T-helper 17 cell (primary cell): ENCODE measurements at places on chromosomes 12 and 14.

- no peaks in the 10 kb centered on the region for H3K36me3 ChIP-seq
- peaks cover 20% of the 10 kb centered on the region for H3K4me1 ChIP-seq
- DNase-seq = no peak
- peak overlapping the region; percentile 53 for H3K27ac ChIP-seq
- H3K4me3 ChIP-seq = no peak overlapping the region
Measured at GRCh38 chr12:53258541-53259539, 9.3 kb upstream of the ESPL1 start.

- DNase-seq = no peak
- H3K27ac ChIP-seq = no peak overlapping the region
- peaks cover 3% of the 10 kb centered on the region for H3K36me3 ChIP-seq
Measured at GRCh38 chr14:50619569-50620141, 48.5 kb downstream of the SAV1 start.

DNA sequence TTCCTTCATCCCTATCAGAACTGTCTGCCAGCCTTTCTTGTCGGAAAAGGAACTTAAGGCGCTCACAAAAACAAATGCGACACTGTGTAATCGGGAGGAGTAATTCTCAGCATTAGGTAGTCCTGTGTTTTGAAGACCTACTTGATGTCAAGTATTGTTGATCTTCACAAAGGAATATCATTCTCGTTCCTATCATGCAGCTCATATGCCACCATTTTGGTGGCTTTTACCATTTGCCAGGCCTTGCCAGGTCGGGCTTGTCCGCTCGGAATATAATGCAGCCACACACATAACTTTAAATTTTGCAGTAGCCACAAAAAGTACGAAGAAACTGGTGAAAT lies 903 bp upstream of the PPP4R3A start:
- peak overlapping the region; percentile 100 for H3K27ac ChIP-seq
- DNase-seq = no peak
- peaks cover 3% of the 10 kb centered on the region for H3K36me3 ChIP-seq
- peak overlapping the region; percentile 100 for H3K4me3 ChIP-seq

GRCh38 chr14:81302638-81303037 lies 81.9 kb upstream of the GTF2A1 start:
- H3K4me1 ChIP-seq = peaks cover 2% of the 10 kb centered on the region
- no peaks in the 10 kb centered on the region for H3K36me3 ChIP-seq
- H3K27me3 ChIP-seq = no peaks in the 10 kb centered on the region
- no peak for DNase-seq
- H3K4me3 ChIP-seq = no peak overlapping the region

DNA sequence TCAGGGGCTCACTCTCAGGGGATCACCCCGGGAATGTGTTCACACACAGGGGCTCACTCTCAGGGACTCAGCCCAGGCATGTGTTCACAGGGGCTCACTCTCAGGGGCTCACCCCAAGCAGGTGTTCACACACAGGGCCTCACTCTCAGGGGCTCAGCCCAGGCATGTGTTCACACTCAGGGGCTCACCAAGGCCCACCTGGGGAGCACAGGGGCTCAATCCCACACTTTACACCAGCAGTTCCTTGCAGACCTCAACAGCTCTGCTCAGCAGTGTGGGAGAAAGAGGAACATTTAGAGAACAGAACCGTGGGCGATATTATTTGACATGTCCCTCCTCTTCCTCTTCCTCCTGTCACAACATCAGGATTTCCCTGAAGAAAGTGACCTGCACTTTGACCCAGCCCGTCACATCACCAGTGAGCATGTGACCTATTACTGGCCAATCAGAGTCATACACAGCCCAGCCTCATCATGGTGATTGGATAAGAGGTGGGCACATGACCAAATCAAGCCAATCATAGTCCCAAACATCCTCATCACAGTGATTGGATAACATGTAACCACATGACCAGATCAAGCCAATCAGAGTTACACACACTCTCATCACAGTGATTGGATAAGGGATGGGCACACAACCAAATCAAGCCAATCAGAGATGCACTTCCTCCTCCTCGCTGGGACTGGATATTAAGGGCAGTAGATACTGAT lies 359.4 kb upstream of the SFSWAP start:
- H3K36me3 ChIP-seq = peaks cover 8% of the 10 kb centered on the region
- no peak overlapping the region for H3K4me3 ChIP-seq
- DNase-seq = no peak
- H3K27me3 ChIP-seq = peaks cover 48% of the 10 kb centered on the region

- H3K27ac ChIP-seq = no peak overlapping the region
- no peak overlapping the region for H3K4me3 ChIP-seq
- H3K27me3 ChIP-seq = peaks cover 18% of the 10 kb centered on the region
- no peak for DNase-seq
Measured at GRCh38 chr14:101187816-101188570, 284.5 kb upstream of the RTL1 start.

DNA sequence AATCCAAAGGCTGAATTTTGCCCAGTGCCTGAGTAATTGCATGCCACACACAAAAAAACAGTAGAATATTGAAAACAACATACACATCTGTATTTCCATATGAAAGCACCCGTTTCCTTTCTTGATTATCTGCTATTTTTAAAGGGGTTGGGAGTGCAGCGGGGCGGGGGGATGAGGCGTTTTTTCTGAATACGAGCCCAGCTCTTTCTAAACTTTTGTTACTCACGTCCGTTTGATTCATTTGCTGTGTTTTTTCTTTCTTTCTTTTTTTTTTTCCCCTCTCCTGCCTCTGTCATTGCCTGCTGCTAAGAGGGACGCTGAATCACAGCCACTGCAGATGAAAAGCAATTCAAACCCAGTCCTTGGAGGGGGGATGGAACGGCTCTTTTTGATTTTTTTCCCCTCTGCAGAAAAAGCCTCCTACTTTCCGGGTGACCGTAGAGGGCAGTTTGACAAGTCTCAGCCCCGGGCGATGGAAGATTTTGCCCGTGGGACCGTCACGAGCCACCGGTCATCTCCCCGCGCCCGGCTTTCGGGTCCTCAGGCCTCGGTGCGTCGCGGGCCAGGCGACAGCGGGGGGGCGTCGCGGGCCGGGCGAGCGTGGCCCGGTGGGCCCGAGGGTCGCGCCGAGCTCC lies 572 bp upstream of the RASSF8 start:
- no peak overlapping the region for H3K27ac ChIP-seq
- H3K27me3 ChIP-seq = peaks cover 78% of the 10 kb centered on the region
- peaks cover 13% of the 10 kb centered on the region for H3K4me1 ChIP-seq
- H3K36me3 ChIP-seq = peaks cover 2% of the 10 kb centered on the region

GRCh38 chr12:116693286-116694227 lies 44.3 kb downstream of the SPRING1 start:
- no peak overlapping the region for H3K27ac ChIP-seq
- peak overlapping the region; percentile 73 for H3K4me3 ChIP-seq
- H3K36me3 ChIP-seq = peaks cover 8% of the 10 kb centered on the region
- H3K4me1 ChIP-seq = peaks cover 11% of the 10 kb centered on the region
- DNase-seq = no peak

DNA sequence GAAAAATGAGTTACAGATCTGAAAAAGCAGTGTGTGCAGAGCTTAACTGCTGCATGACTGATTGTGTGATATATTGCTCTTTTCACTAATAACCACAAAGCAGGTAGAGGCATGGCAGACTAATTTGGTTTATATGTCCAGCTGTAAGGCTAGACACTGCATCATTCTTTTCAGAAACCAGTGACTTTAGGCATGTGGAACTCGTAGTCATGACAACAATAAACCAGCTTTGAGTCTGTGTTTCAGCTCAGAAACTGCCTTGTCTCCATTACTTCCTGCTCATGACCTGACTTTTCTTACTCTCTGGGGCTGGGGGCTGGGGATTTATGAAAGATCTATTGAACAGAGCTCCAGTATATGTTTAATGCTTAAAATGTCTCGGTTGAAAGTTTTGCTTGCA lies 146.8 kb upstream of the LRIG3 start:
- no peaks in the 10 kb centered on the region for H3K4me1 ChIP-seq
- H3K27ac ChIP-seq = no peak overlapping the region
- H3K4me3 ChIP-seq = no peak overlapping the region
- no peak for DNase-seq
- H3K36me3 ChIP-seq = no peaks in the 10 kb centered on the region
- no peaks in the 10 kb centered on the region for H3K27me3 ChIP-seq

DNA sequence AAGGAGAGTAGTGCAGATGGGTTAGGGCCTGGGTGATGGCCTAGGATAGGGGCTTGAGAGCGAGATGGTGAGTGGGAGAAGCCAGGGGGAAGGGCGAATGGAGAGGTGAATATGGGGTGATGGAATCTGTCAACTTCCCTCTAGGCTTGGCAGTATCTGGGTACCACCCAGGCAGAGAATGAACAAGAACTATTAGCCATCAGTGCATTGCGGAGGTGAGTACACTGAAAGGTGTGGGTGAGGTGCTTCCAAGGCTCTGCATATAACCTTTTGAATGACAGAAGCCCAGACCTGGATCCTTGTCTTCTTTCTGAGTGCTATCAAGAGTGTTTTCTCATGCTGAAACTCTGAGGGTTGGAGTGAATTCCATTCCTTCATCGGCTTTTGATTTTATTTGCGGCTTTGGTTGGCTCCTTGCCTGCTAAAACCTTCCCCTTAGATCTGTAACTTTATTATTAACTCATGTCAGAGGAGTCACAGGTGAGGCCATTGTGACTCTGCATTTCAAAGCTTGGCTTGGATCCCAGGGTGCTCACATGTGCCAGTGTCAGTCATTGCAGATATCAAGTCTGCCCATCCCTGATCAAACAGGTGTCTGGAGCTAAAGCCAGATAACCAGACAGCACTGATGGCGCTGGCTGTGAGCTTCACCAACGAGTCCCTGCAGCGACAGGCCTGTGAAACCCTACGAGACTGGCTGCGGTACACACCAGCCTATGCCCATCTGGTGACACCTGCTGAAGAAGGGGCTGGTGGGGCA lies 18.6 kb downstream of the PEX5 start:
- H3K27me3 ChIP-seq = no peaks in the 10 kb centered on the region
- H3K4me3 ChIP-seq = no peak overlapping the region
- peaks cover 25% of the 10 kb centered on the region for H3K36me3 ChIP-seq
- DNase-seq = no peak
- H3K27ac ChIP-seq = no peak overlapping the region
- H3K4me1 ChIP-seq = no peaks in the 10 kb centered on the region

- H3K4me3 ChIP-seq = no peak overlapping the region
- no peaks in the 10 kb centered on the region for H3K27me3 ChIP-seq
- no peak overlapping the region for H3K27ac ChIP-seq
- DNase-seq = no peak
Measured at GRCh38 chr12:39420043-39420442, 22.9 kb downstream of the KIF21A start.

DNA sequence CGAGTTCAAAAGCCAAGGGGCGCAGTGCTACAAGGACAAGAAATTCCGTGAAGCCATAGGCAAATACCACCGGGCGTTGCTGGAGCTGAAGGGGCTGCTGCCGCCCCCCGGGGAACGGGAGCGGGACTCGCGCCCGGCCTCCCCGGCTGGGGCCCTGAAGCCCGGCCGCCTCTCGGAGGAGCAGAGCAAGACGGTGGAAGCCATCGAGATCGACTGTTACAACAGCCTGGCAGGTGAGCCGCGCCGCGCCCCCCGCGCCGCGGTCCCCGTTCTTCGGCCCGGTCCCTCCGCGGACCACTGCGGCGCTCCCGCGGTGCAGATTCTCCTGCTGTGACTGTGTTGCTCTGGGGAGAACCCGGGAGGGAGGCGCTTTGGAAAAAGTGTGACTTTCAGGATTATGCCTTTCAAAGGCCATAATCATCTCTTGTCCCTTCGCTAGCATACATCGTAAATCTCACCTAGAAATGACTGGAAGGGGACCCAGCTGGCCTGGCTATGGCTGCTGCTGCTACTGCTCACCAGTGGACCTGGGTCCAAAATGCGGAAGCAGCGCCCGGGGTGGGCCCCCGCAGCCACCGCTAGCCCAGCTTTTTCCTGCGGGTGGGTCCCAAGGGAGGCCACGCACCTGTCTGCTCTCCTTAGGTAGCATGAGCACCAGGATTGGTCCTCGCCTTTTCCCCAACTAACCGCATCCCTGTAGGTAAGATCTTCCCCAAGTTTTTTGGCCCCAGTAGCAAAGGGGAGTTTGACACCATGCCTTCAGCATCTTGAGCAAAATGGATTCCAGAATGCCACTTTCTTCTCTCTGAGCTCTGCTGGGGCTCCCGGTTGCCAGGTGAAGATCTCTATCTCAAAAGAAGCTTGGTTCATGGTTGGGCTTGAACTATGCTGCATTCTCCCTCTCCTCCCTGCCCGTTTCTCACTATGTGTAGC lies 853 bp downstream of the TTC9 start:
- H3K4me1 ChIP-seq = peaks cover 46% of the 10 kb centered on the region
- DNase-seq = peak; percentile 15
- no peaks in the 10 kb centered on the region for H3K27me3 ChIP-seq
- peak overlapping the region; percentile 93 for H3K4me3 ChIP-seq

- H3K27ac ChIP-seq = peak overlapping the region; percentile 39
- H3K36me3 ChIP-seq = peaks cover 11% of the 10 kb centered on the region
- H3K4me1 ChIP-seq = peaks cover 6% of the 10 kb centered on the region
- DNase-seq = no peak
Measured at GRCh38 chr14:71716041-71716772, 216.0 kb upstream of the RGS6 start.
